Activated gamma-delta T cell treated with Interleukin-2 at 50 U/mL for 16 hours (primary cell): ENCODE measurements at places on chromosomes 3 and 15.

DNA sequence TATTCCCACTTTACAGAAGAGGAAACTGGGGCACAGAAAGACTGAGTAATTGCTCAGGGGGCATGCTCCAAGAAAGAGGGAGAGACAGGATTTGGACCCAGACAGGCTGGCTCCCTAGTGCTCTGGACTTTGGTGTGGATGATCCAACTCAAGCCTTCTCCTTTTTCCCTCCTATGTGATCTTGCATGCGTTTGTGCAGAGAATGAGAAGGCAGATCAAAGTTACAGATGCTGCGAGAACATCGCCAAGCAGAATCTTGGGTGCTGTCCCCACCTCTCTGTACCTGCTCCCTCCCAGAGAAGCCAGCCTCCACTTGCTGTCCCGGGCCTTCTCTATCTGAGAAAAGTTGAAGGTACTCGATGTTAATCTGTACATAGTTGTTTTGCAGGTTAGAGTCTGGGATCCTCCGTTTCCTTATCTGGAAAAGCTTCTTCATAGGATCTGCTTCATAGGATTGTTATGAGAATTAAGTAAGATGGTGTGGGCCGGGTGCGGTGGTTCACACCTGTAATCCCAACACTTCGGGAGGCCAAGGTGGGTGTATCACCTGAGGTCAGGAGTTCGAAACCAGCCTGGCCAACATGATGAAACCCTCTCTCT is 10.2 kb downstream of the GNB5 start:
- DNase-seq = no peak

DNA sequence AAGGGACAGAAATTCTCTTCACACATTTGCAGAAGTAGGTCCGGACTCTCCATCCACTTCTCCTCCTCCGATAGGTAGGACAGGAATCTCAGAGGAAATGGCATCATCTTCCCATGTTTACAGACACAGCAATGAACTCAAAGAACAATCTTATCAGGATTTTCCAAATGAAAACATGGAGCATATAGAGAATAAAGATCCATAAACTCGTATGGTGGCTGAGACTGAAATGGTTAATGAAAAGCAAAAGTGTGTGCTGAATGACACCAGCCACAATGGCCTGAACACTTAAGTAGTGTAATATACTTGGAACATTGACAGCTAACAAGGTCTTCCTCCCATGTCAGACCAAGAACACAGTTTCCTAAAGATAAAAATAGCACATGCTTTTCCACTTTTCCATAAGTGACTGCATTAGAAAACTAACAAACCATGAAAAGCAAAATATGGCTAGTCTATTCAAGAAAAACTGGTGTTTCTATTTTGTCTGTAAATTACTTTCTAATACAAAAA is 5.8 kb downstream of the CCRL2 start:
- DNase-seq = no peak

DNA sequence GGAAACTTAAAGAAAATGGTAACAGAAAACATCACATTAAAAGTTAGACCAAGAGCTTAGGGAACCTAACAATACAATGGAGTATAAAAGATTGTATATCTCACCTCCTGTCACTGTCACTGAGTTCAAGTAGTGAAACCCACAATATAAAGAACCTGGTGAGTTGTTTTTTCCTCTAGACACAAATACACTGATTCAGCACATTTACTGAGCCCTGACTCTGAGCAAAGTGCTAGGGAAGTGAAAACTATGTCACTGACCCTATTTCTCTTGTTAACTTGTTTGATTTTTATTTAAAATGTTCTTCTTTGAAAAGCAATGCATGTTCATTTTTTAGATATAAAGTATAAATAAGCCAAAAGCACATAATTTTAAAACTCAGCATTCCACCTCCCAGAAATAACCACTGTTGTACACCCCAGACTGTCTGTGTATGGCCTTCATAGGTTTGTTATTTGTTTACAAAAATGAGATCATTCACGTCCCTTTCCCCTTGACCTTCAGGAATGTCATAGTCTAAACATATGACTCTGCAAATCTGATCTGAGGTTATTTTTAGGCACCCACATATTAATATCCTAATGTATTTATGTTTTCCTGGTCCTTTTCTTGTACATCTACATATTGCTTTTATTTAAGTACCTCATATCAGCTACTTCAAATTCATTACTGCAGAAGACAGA is 69.2 kb upstream of the CSTA start:
- no peak for DNase-seq

DNA sequence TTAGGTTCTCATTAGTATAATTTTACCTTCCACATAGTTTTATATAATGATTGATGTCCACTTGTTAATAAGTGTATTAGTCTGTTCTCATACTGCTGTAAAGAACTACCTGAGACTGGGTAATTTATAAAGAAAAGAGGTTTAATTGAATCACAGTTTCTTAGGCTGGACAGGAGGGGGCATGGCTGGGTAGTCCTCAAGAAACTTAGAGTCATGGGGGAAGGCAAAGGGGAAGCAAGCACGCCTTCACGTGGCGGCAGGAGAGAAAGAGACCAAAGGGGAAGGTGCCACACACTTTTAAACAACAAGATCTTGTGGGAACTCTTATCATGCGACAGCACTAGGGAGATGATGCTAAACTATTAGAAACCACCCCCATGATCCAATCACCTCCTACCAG is 19.2 kb downstream of the DZIP3 start:
- no peak for DNase-seq

- no peak for DNase-seq
Observed at GRCh38 chr15:88800026-88800425, 3.2 kb upstream of the ACAN start.

- DNase-seq = no peak
Observed at GRCh38 chr3:71360764-71361163, 222.8 kb downstream of the FOXP1 start.

- DNase-seq = peak; percentile 60
Observed at GRCh38 chr3:194682694-194683310, 2.9 kb upstream of the FAM43A start.

- no peak for DNase-seq
Observed at GRCh38 chr3:173044998-173045397, 96.0 kb downstream of the SPATA16 start.

DNA sequence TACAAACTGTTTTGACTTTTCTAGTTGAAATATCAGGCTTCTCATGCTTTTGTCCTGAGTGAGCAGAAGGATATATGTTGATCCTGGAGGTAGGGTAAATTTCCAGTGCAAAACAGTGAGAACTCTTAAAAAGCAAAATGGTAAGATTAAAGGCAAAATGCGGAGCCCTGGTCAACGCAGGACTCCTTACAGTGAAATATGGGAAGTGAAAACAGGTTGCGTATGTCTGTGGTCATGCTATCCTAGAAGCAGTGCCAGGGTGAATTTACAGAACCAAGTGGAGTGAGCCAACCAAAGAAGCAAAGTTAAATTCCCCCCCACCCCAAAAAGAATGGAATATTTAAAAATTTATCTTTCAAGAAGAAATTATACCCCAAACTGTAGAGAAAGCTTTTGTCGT is 256.4 kb downstream of the NR2F2 start:
- DNase-seq = no peak
